HCT116 (cell line): ENCODE measurements at places on chromosomes 11 and 22.

DNA sequence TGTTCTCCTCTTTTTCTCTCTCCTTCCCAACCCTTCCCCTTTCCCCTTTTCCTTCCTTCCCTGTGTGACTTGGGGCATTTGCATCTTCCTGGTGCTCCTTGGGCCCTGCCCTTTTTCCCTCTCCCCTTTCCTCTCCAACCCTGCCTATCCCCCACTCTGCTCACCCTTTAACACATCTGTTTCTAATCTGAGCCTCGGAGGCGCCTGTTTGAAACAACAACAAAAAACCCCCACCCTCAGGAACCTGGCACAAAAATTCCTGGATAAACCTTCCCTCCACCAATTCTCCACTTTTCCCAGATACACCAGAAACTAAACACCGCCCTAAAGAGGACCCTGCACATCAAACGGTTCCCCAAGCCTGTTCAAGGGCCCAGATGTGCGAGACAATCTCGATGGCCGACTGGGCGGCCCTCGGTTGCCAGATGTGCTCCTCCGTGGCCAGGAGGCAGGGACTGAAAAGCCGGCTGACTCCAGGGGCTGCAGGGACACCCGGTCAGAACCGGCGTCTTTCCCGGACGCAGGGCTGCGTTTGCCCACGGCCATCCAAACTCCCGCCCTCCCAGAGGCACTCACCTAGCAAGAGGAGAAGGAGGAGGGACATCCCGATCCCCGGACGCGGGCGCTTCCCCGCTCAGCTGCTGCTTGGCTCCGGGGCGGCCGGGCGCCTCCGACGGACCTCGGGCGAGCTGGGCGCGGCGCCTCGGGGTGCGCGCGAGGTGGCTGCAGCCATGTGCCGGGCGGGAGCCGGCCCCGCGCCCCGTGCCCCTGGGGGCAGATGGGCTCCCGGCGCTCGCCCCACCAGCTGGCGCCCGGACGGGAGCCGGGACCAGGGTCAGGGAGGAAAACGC, 486 bp downstream of the CLMP start:
- DNase-seq, result no peak

GRCh38 chr11:8605971-8606563, 12.0 kb upstream of the STK33 start:
- DNase-seq, result no peak

DNA sequence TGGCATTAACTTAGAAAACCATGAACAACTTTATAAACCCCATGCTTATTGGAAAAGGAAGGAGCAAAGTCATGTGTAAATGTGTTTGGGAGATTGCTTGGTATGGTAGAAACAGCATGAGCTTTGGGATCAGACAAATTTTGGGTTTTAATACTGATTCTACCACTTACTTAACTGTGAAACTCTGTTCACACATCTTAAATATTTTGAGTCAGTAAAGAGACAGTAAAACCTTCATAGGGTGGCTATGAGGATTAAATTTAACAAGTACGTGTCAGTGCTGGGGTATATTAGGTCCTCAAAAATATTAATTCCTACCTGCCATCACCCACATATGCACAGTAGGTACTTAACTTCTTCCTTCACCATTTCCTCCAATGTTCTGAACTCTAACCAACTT, 96.5 kb downstream of the CD44 start:
- DNase-seq, result no peak

DNA sequence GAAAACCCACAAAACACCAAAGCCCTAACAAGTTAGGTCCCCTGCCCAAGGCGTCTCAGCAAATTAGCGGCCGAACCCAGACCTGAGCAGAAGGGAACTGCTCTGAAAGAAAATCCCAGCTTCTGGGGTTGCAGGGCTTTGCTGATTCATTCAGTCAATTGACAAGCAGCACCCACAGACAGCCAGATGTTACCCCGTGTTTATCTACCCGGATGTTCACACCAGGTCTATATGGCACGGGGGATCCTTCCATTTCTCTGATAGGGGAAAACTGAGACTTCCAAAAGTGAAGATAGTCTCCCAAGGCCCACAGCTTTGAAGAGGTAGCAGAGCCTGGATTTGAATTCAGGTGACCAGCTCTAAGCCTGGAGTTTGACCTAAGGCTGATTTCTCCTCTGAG, 14.0 kb upstream of the OAF start:
- no peak for DNase-seq

DNA sequence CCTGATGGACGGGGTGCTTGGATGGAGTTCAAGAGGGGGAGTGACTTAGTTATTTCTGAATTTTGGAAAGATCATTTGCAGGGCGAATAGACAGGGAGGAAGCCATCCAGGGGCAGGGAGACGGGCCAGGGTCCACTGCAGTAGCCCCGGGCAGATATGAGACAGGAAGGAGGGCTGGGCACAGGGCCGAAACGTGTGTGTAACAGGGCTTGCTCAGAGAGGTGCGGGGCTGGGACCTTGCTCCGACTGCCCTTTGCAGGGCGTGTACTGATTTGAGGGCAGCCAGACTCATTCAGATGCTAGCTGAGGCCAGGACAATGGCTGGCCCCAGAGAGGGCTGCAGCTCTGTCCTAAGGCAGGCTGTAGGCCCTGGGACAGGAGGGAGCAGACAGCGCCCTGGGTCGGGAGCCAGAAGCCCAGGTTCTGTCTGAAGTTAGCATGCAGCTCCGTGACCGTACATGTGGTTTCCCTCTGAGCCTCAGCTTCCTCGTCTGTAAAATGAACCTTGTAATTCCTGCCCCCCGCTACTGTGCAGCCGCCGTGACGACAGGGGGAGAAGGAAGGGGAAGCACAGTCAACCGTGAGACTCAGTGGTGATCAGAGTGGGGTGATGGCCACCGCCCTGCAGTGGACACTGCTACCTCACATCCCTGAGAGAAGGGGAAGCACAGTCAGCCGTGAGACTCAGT, 103.4 kb downstream of the PHF21B start:
- no peak for DNase-seq

DNA sequence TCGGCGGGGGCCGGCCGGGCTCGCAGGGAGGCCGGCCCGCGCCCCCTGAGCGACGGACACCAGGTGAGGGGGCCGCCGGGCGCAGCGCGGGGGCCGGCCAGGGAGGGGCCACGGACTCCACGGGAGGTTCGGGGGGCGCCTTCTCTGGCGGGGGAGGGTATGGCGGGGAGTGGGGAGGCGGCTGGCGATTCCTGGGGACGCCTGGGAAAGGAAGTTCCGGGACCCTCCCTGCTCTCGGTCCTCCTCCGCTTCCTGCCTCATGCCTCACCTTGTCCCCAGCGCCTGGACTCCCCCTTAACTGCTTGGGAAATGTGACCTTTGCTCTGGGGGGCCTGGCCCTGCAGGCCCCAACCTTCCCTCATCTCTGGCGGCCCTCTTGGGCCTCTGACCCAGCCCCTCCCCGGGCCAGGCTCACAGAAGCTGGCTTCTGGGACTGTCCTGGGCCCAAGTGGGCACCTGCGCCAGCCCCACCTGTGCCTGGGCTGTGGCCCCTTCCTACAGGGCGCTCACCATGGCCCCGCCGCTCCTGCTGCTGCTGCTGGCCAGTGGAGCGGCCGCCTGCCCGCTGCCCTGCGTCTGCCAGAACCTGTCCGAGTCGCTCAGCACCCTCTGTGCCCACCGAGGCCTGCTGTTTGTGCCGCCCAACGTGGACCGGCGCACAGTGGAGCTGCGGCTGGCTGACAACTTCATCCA, 516 bp downstream of the LRFN4 start:
- DNase-seq, result no peak

GRCh38 chr22:48315439-48316256, 1512.0 kb downstream of the BRD1 start:
- DNase-seq, result no peak
